ENCODE measurements at places on chromosomes 16 and 17. TPM values are rescaled to one million over a fixed set of nuclear protein-coding genes. Genes with fewer than 3 reads are reported as not detected.

MC1R gene
- 5.3 TPM for total RNA-seq

DNA sequence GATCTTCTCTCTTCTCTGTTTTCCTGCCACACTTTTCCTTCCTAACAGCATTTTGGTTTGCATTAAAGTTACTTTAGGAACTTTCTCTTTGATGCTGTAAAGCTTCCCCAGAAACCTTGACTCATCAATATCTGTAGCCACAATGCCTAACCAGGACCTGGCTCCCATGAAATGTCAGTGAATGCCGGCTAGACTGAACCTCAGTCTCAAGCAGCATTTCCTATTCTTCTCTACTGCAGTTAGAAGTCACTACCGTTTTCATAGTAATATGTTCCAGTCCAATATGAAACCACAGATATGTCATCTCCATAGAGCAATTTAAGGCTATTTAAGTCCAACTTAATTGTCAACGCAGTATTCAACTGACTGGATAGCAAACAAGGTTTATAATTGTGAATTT lies 28.9 kb downstream of the ITFG1 start:
- no peaks in the 10 kb centered on the region for H3K4me1 ChIP-seq
- DNase-seq, result no peak
- H3K36me3 ChIP-seq, result peaks cover 14% of the 10 kb centered on the region
- H3K27me3 ChIP-seq, result no peaks in the 10 kb centered on the region
- H3K4me3 ChIP-seq, result no peak overlapping the region

CACNG4 gene
- total RNA-seq, result 5.1 TPM

GRCh38 chr16:79201436-79201835 lies 399.1 kb downstream of the MAF start:
- no peaks in the 10 kb centered on the region for H3K36me3 ChIP-seq
- no peak overlapping the region for H3K27ac ChIP-seq
- no peaks in the 10 kb centered on the region for H3K27me3 ChIP-seq
- no peak overlapping the region for H3K4me3 ChIP-seq
